ENCODE measurements at places on chromosomes 6 and 20.

DNA sequence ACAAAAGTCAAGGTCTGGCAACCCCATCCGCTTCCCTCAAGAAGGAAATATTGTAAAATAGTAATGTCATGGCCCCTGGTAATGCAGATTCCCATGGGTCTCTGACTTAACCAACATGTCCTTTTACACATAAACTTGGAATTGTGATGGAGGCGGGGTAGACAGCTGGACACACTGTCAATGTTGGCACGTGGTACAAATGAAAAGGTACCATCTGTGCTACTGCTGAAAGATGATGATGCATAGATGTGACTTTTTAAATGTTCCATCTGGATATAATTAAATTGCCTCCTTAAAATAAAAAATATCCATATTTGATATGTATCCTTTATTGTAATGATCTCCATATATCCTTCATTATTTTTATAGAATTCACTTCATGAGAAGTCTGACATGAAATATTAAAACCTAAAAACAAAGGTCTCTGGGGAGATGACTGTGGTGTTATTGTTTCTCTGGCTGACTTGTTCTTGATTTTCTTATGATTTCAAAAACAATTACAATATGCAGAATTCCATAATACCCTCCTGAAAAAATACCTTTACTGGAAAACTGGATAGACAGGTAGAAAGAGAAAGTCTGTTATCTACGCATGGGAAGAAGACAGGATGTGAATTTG is 104.5 kb downstream of the MKKS start:
- DNase-seq = no peak

DNA sequence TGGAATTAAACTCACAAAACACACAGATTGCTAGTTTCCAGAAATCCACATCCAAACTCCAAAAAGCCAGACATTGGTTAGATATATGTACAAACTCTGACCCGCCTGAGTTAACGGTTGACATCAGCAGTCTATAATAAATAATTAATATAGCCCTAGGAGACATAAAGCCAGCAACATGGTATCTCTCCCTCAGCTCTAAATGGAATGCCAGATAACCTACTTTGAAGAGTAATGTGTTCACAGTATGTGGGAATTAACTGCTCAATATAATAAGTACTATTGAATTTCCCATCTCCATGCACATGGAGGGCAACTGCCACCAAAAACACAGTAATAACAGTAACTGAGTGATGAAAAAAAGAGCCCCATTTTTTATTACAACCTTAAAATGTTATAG is 383.2 kb downstream of the CD83 start:
- no peak for DNase-seq

GRCh38 chr6:154410619-154411072 is 54.0 kb upstream of the IPCEF1 start:
- peak; percentile 62 for DNase-seq

GRCh38 chr20:20393207-20394120 is 25.6 kb downstream of the INSM1 start:
- DNase-seq = peak; percentile 78

DNA sequence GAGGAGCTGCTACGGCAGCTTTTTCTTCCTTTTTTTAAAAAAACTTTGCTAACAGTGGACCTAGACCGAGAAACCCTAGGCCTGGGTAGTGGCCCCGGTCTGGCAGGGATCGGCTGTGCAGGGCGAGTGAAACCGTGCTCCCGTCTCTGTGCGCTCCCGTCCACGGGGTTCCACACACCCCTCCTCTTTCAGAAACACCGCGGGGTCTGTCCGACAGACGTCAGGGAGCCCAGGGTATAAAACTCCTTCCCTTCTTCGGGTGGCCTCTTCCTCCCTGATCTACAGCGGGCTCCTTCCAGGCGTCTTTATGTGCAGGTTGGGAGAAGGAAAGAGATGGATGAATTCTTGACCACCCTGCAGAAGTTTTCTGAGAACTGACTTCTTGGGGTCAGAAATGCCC is 27.1 kb upstream of the SMOC2 start:
- no peak for DNase-seq

DNA sequence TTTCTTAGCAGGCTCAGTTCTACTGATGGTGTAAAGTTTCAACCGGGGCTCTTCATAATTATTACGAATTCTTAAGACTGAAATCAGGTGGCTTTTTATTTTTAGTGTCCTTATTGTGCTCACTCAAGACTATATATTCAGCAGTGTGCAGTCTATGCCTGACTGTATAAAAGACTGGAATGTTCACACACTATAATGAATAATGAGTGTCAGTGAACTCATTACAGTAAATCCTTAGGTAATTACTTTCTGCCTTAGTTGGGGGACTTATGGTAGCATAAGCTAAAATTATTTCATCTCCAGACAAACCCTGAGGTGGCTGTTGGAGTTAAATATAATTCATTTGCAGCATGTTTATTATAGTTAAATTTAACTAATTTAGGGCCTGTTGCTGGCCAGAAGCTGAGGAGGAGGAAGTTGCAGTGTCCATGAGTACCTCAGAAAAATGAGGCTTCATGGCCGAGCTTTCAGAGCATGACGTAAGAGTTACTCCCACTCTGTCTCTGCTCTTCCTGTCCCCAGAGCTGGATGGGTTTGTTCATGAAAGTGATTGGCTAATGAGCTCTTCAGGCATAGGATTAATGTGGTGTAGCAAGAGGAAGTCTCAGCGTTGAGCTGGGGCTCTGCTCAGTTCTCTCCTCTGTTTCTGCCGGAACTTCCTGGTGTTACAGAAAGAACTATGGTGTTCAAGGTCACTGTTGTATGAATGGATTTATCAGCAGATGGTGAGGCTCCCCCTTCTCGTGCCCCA is 335.7 kb downstream of the NRN1 start:
- no peak for DNase-seq

DNA sequence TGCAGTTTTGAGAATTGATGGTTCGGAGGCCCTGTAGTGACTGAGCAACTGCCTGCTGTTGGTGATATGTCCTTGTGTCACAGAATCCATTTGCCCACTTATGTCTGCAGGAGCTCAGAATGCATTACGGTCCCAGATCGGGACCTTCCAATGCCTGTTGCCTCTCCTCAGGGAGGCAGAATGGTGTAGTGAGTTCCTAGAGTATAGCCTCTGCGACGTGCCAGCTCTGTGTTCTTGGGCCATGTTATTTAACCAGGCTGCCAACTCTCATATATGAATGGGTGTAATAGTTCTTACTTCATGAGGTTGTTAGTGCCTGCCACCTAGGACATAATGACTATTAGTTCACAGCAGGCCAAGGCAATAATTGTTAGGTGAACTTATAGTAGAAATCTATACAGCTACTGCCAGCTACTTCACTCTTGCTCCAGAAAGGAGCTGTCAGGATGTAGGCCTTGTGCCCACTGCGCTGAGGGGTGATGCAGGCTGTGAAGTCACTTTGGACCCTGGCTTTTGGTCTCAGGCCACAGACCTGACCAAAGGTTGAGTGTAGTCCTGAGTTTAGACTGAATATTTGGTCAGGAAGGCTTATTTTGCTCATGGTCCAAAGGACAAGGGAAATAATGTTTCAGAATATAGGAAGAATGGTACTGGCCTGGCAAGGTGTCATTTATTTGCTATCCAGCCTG is 82.1 kb downstream of the ASXL1 start:
- no peak for DNase-seq

DNA sequence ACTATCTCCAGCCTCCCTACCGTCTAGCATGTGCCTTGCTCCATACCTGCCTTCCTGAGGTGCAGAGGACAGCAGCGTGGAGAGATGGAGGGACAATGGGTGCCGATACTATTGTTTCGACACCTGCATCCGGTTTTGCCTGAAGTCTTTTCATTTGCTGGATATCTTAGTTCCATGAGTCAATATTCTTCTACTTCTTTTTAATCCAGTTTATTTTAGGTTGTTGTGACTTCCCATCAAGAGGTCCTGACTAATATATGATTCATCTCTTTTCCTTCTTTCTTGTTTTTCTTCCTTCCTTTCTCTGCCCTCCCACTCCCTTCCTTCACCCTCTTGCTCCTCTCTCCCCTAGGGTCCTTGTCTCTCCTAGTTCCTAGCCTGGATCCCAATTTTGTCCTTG is 91.4 kb downstream of the CDH26 start:
- DNase-seq = no peak

DNA sequence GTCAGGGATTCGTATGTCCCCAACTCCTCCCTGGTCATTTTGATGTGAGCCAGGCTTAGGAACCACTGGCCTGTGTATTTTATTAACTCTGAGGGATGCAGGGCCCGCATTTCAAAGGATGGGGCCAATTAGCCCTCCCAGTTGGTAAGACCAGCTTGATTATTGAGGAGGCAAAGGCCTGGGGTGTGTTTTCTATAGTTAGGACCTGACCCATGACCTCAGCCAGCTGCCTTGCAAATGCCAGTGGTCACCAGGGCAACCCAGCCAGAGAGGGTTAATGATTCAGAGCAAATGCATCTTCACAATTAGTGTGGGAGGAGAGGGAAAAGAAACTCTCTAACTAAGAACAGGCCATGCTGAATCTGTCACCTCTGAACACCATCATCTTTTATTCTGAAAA is 835.4 kb downstream of the MAFB start:
- no peak for DNase-seq

DNA sequence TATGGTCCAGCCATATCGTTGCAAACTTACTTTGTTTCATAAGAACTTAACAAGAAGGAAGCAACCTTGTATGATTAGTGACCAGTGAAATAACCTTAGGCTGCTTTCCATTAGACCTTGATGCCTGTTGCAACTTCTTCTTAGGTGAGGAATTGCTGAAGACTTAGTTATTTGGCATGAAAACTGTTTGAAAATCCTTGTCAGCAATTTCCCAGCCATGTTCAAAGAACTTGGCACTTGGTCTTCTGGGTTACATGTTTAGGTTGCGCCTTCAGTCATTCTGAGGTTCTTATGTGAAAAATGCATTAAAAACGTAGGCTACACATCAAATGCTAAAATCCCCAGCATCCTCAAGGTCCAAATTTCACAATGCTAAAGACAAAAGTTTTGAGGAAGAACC is 232.0 kb upstream of the CEP162 start:
- DNase-seq = no peak

DNA sequence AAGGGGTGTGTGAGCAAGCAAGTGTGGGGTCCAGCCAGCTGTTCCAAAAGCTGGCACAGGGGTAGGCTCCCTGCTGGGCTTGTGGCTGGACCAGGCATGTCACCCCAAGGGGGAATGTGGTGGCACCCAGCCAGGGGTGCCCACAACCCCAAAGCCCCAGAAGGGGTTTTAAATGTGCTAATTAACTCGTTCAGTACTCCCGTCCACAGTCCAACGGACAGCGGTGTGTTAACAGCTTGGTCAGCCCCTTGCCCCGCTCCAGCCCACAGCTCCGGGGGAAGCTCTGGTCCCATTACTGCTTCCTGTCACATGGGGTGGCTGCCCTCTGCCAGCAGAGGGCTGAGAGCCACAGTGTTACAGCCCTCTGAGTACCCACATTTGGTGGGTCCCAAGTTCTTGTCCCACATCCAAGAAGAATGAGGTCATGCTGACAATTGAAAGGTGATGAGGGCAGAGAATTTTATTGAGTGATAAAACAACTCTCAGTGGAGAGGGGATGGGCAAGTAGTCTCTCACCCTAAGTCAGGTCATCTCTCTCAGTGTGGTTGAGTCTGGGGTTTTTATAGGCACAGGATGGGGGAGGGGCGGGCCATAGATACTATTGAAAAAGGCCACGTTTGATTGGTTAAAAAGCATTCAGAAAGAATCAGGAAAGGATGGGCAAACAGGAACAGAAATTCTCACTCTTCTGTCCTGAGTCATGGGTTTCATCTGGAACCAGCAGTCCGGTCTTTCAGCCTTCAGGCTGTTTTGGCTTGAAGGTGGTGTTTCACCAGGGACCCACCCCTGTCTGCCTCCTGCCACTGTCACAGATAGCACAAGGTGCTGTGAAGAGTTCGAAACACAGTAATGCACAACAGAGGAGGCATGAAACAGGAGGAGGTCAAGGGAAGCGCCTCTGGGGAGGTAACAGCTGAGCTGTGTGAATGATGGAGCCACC is 238.5 kb downstream of the NFATC2 start:
- DNase-seq = no peak

GRCh38 chr6:39102821-39103136 is 12.2 kb downstream of the SAYSD1 start:
- DNase-seq = no peak

DNA sequence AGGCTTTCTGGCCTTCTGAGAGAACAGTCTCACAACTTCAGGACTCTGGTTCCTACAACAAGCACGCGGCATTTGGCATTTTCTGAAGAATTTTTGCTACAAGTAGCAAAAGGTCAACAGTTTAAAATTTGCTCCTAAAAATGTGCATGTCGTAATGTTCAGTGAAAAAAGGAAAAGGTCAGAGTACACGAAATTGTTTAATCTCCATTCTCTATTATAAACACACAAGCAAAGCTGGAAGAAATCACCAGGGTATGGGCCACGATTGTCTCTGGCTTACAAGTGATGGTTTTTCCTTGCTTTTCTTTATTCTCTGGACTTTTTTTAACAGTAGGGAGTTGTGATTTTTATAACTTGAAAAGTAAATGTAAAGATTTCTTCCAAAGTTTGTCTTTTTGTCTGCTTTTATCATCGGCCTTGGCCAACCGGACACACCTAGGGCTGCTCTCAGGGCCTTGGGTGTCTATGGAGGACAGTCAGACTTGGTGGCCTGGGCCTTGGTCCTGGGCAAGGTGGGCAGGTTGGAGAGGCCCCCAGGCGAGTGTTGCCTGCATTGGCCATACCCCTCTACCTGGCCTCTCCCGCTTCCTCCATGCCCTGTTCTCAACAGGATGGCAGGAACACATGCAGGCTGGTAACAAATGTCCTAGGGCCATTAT is 32.4 kb downstream of the PLEKHG1 start:
- no peak for DNase-seq

- DNase-seq = no peak
Observed at GRCh38 chr6:12280458-12280857, 9.7 kb upstream of the EDN1 start.

DNA sequence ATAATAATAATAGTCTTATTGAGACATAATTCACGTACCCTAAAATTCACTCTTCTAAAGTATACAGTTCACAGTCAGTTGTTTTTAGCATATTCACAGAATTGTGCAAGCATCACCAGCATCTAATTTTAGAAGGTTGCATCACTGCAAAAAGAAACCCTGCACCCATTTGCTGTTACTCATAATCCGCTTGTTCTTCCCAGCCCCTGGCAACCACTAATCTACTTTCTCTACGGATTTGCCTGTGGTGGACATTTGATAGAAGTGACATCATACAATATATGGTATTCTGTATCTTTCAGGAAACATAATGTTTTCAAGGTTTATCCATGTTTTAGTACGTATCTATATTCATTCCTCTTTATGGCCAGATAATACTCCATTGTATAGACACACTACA is 41.5 kb upstream of the FAM184A start:
- no peak for DNase-seq

GRCh38 chr6:119887666-119888065 is 538.1 kb upstream of the MAN1A1 start:
- DNase-seq = no peak

DNA sequence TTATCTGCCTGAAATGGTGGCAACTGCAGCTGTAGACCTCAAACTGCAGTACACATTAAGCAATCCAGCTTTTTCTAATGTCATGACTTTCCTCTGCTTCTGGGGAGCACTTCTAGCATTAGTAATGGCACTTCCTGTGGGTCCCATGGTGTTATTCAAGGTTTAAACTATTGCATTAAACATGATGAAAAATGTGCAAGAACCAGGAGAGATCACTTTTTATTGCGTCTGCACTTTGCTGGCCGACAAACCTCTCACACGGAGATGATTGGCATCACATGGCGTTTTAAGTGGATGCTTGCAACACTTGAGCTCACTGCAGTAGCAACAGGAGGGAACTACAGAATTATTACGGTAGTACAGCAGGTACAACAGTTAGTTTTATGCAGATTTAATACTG is 148.4 kb downstream of the HIVEP2 start:
- no peak for DNase-seq

- no peak for DNase-seq
Observed at GRCh38 chr20:1388741-1389483, 3.9 kb downstream of the FKBP1A start.

GRCh38 chr6:10640412-10640811 is 54.0 kb downstream of the C6orf52 start:
- DNase-seq = no peak
